Purkinje cell (primary cell): ENCODE measurements at places on chromosomes 4 and X. TPM values are rescaled to one million over a fixed set of nuclear protein-coding genes. Genes with fewer than 3 reads are reported as not detected.

Gene HHIP
- 1.1 and 2.2 TPM in 2 replicates for polyA plus RNA-seq

Gene WDFY3
- polyA plus RNA-seq, result 11.7 and 13.6 TPM in 2 replicates

Gene CENPU
- 2.3 and 4.8 TPM in 2 replicates for polyA plus RNA-seq

Gene GNRHR
- polyA plus RNA-seq, result 1.3 and 1.8 TPM in 2 replicates

Gene SLC6A8
- polyA plus RNA-seq, result 0.39 and 0.70 TPM in 2 replicates

Gene FMR1NB
- polyA plus RNA-seq, result not detected in 2 replicates

Gene IQCM
- not detected in 2 replicates for polyA plus RNA-seq

Gene ATP2B3
- 12.9 and 14.6 TPM in 2 replicates for polyA plus RNA-seq

Gene MAGEC1
- not detected in 2 replicates for polyA plus RNA-seq

Gene TREX2
- polyA plus RNA-seq, result not detected in 2 replicates

Gene SATL1
- polyA plus RNA-seq, result 0.34 and 1.2 TPM in 2 replicates

Gene SHROOM2
- 19.2 and 30.5 TPM in 2 replicates for polyA plus RNA-seq

Gene CLGN
- polyA plus RNA-seq, result 1.2 and 3.9 TPM in 2 replicates

Gene CYTL1
- not detected in 2 replicates for polyA plus RNA-seq

Gene GATA1
- not detected in 2 replicates for polyA plus RNA-seq

Gene PARM1
- polyA plus RNA-seq, result 6.5 and 9.5 TPM in 2 replicates

Gene DCX
- 0.03 and 1.8 TPM in 2 replicates for polyA plus RNA-seq
